T-helper 2 cell treated with Interferon-gamma antibody and Interleukin-4, amounts not matched to agents 100 ng/mL and 5 ng/mL, for 36 hours (primary cell): ENCODE measurements at places on chromosomes 1 and 21. TPM values are rescaled to one million over a fixed set of nuclear protein-coding genes. Genes with fewer than 3 reads are reported as not detected.

RYR2 gene
- total RNA-seq, result 0.39 and 0.45 TPM in 2 replicates

HAO2 gene
- not detected in 2 replicates for total RNA-seq

RAB3B gene
- total RNA-seq, result 0.05 TPM in 2 replicates

SLC6A9 gene
- 2.6 TPM in 2 replicates for total RNA-seq

E2F2 gene
- 85.6 and 87.7 TPM in 2 replicates for total RNA-seq

MARK1 gene
- not detected in 2 replicates for total RNA-seq

CFHR1 gene
- total RNA-seq, result not detected in 2 replicates

SLC1A7 gene
- total RNA-seq, result not detected in 2 replicates

KCNJ9 gene
- total RNA-seq, result not detected in 2 replicates

ATXN7L2 gene
- total RNA-seq, result 9.0 and 10.5 TPM in 2 replicates

TRNP1 gene
- total RNA-seq, result 0.07 and 0.11 TPM in 2 replicates

RHD gene
- not detected in 2 replicates for total RNA-seq

ETNK2 gene
- 0.16 TPM in 1 of 2 replicates, not detected in the other for total RNA-seq

ALDH4A1 gene
- total RNA-seq, result 3.0 and 3.7 TPM in 2 replicates

SELENBP1 gene
- total RNA-seq, result not detected in 2 replicates

RGSL1 gene
- total RNA-seq, result not detected in 2 replicates

NTRK1 gene
- total RNA-seq, result 12.7 and 13.4 TPM in 2 replicates

TDRD5 gene
- not detected in 2 replicates for total RNA-seq

INPP5B gene
- 28.8 and 32.8 TPM in 2 replicates for total RNA-seq

NSUN4 gene
- 22.6 and 24.2 TPM in 2 replicates for total RNA-seq

SHE gene
- not detected in 2 replicates for total RNA-seq

DNAH14 gene
- total RNA-seq, result 0.52 and 1.6 TPM in 2 replicates

CFHR4 gene
- total RNA-seq, result not detected in 2 replicates

KRTAP13-2 gene
- not detected in 2 replicates for total RNA-seq

CLEC20A gene
- total RNA-seq, result not detected in 2 replicates

BSND gene
- not detected in 2 replicates for total RNA-seq

KMO gene
- not detected in 2 replicates for total RNA-seq

WNT4 gene
- total RNA-seq, result not detected in 2 replicates

RXFP4 gene
- total RNA-seq, result 0.14 TPM in 2 replicates

GBP1 gene
- total RNA-seq, result 219 and 222 TPM in 2 replicates
